GM23248 (cell line): ENCODE measurements at places on chromosomes 11 and 22. TPM values are rescaled to one million over a fixed set of nuclear protein-coding genes. Genes with fewer than 3 reads are reported as not detected.

Gene SLC6A5
- not detected in 2 replicates for total RNA-seq

Gene SYT8
- total RNA-seq, result not detected in 2 replicates

Gene SMIM35
- not detected in 2 replicates for total RNA-seq

Gene KDELR3
- 191 and 197 TPM in 2 replicates for total RNA-seq

Gene PAX6
- total RNA-seq, result not detected in 2 replicates

Gene LMF2
- 95.0 and 124 TPM in 2 replicates for total RNA-seq

Gene TRIM48
- total RNA-seq, result not detected in 2 replicates

Gene HEPHL1
- total RNA-seq, result not detected in 2 replicates

Gene ST14
- total RNA-seq, result not detected in 2 replicates

Gene INS
- not detected in 2 replicates for total RNA-seq

Gene CREB3L1
- total RNA-seq, result 29.6 and 37.7 TPM in 2 replicates

Gene VPREB1
- total RNA-seq, result not detected in 2 replicates

Gene IGSF22
- not detected in 2 replicates for total RNA-seq

DNA sequence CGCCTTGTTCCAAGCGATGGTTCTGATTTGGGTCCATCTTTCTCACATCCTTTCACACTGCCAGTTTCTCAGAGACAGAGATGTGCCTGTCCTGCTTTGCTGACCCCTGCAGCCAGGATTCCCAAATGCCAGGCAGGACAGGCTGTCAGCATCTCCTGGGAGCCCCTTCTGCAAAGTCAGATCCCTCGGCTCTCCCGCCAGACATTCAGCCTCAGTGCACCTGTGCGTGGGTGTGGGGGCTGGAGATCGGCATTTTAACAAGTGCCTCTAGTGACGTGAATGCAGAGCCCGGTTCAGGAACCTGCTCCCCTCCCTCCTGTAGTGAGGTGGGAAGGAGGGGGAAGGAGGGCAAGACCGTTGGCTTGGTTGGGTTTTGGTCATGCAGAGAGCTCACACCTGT is 108.9 kb upstream of the FGF3 start:
- no peak overlapping the region for H3K27ac ChIP-seq
- H3K4me1 ChIP-seq, result no peaks in the 10 kb centered on the region

GRCh38 chr11:73219396-73220285 is 1.6 kb downstream of the P2RY2 start:
- no peak overlapping the region for H3K27ac ChIP-seq
- H3K4me1 ChIP-seq, result no peaks in the 10 kb centered on the region; the same call in 1 of the 2 replicates
- H3K27me3 ChIP-seq, result peaks cover 14% of the 10 kb centered on the region
- no peaks in the 10 kb centered on the region for H3K36me3 ChIP-seq
- H3K4me3 ChIP-seq, result no peak overlapping the region

- H3K27ac ChIP-seq, result peak overlapping the region; percentile 63
- no peaks in the 10 kb centered on the region for H3K36me3 ChIP-seq
- H3K4me3 ChIP-seq, result no peak overlapping the region
- peak; percentile 95 for DNase-seq
Observed at GRCh38 chr22:44286646-44287045, 26.1 kb downstream of the SHISAL1 start.

- H3K36me3 ChIP-seq, result no peaks in the 10 kb centered on the region
- DNase-seq, result peak; percentile 69
- H3K4me3 ChIP-seq, result no peak overlapping the region
- no peak overlapping the region for H3K27ac ChIP-seq
- H3K4me1 ChIP-seq, result no peaks in the 10 kb centered on the region
- peaks cover 44% of the 10 kb centered on the region for H3K27me3 ChIP-seq
Observed at GRCh38 chr11:60970369-60970774, 1.1 kb upstream of the CD6 start.

- no peaks in the 10 kb centered on the region; the same call in 1 of the 2 replicates for H3K27me3 ChIP-seq
- H3K36me3 ChIP-seq, result no peaks in the 10 kb centered on the region
- no peak overlapping the region for H3K27ac ChIP-seq
- peak; percentile 90 for DNase-seq
- H3K4me3 ChIP-seq, result no peak overlapping the region
Observed at GRCh38 chr22:37173709-37174108, 14.3 kb downstream of the C1QTNF6 start.

GRCh38 chr22:29628996-29629902 is 25.8 kb downstream of the NF2 start:
- H3K36me3 ChIP-seq, result no peaks in the 10 kb centered on the region
- no peak overlapping the region for H3K4me3 ChIP-seq
- no peaks in the 10 kb centered on the region for H3K27me3 ChIP-seq
- H3K27ac ChIP-seq, result no peak overlapping the region
- peaks cover 50% of the 10 kb centered on the region for H3K4me1 ChIP-seq

- no peak overlapping the region for H3K27ac ChIP-seq
- no peaks in the 10 kb centered on the region for H3K4me1 ChIP-seq
- no peak overlapping the region for H3K4me3 ChIP-seq
- no peaks in the 10 kb centered on the region for H3K36me3 ChIP-seq
- DNase-seq, result no peak
Observed at GRCh38 chr22:43249789-43250471, 63.0 kb upstream of the TTLL12 start.

GRCh38 chr11:15627560-15627959 is 512.8 kb downstream of the INSC start:
- H3K27ac ChIP-seq, result no peak overlapping the region
- no peaks in the 10 kb centered on the region for H3K4me1 ChIP-seq
- no peak overlapping the region for H3K4me3 ChIP-seq

DNA sequence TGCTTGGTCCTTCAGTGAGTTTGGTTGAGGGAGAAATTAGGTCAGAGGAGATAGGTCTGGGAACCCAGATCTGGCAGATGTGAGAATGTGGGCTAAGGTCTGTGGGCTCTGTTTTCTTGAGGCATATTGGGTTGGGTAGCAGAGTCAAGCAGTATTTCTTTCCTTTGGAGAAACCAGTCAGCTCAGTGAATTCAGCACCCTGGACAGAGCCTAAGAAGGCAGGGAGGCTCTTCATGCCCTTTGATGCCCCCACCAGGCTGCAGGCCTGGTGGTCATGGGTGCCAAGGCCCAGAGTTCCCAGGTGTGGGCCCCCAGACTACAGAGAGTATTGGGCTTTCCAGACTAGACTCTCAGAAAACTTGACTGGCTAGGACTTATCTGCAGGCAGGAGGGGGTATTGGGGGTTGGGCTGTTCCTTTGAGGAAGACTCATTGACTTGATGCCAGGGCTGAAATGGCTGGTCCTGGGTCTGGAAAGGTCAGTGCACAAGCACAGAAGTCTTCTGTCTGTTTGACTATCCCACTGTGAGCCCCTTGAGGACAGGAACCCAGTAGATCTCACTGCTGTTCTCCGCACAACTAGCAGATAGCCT is 45.3 kb upstream of the NECTIN1 start:
- peak; percentile 54 for DNase-seq
- H3K4me3 ChIP-seq, result no peak overlapping the region
- H3K27ac ChIP-seq, result no peak overlapping the region
- no peaks in the 10 kb centered on the region for H3K36me3 ChIP-seq

- peaks cover 19% of the 10 kb centered on the region; the same call in 1 of the 2 replicates for H3K4me1 ChIP-seq
- H3K27me3 ChIP-seq, result no peaks in the 10 kb centered on the region
- no peak overlapping the region for H3K27ac ChIP-seq
Observed at GRCh38 chr11:119341222-119342022, 739 bp upstream of the C1QTNF5 start.

DNA sequence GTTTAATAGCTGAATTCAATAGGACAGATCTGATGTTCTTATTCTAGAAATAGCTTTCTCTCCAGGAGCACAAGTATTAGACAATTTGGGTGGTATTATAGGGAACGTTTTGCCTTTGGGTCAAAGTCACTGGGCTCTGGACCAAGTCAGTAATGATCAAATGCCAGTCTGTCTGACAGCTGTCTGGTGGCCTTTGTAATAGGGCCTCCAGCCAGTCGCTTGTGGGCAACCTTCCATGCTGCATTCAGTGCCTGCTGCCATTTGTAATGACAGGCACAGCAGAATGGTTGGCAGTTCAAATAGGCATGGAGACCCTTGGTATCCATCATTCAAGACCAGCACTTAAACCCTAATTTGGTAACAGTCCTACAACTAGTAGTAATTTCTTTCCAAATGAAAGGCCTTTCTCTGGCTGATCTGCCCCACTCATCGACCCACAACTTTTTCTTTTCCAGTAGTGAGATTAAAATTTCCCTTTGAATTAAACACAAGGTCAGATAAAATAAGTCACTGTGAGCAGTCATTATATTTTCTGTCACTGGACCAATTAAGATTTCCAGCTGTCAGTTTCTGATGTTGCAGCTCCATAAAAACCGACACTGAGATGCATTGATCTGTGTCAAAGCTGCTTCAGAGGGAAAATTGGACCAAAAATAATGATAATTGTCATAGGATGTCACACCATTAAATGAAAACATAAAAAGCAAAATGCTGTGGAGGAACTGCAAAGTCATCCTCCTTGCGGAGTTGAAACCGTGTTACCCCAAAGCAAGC is 1038.1 kb downstream of the LRRC4C start:
- no peaks in the 10 kb centered on the region for H3K4me1 ChIP-seq
- H3K27ac ChIP-seq, result no peak overlapping the region
- H3K27me3 ChIP-seq, result no peaks in the 10 kb centered on the region
- H3K4me3 ChIP-seq, result no peak overlapping the region
- H3K36me3 ChIP-seq, result no peaks in the 10 kb centered on the region

DNA sequence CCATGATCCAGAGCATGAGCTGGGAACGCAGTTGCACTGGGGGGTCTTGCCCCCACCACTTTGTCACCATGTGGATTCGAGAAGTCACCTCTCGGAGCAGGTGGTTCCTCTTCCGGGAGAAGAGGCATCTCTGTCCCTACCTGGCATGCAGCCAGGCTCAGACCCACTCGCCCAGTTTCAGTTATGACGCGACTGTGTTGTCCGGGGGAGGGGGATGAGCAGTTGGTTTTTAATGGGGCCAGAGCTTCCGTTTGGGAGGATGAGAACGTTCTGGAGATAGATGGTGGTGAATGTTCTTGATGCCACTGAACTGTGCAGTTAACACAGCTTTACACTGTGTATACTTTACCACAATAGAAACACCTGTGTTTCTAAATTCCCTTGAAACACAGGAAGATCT is 41.5 kb downstream of the DHCR7 start:
- DNase-seq, result no peak
- no peaks in the 10 kb centered on the region for H3K4me1 ChIP-seq
- no peaks in the 10 kb centered on the region for H3K36me3 ChIP-seq
- peaks cover 7% of the 10 kb centered on the region for H3K27me3 ChIP-seq

- DNase-seq, result peak; percentile 60
- no peaks in the 10 kb centered on the region for H3K36me3 ChIP-seq
- H3K27ac ChIP-seq, result no peak overlapping the region
- no peaks in the 10 kb centered on the region for H3K27me3 ChIP-seq
Observed at GRCh38 chr22:27226666-27227065, 569.3 kb downstream of the MIAT start.

GRCh38 chr11:107567739-107568335 is 2.3 kb upstream of the ALKBH8 start:
- H3K4me1 ChIP-seq, result peaks cover 29% of the 10 kb centered on the region
- no peaks in the 10 kb centered on the region for H3K36me3 ChIP-seq
- no peak for DNase-seq
- no peak overlapping the region for H3K27ac ChIP-seq

DNA sequence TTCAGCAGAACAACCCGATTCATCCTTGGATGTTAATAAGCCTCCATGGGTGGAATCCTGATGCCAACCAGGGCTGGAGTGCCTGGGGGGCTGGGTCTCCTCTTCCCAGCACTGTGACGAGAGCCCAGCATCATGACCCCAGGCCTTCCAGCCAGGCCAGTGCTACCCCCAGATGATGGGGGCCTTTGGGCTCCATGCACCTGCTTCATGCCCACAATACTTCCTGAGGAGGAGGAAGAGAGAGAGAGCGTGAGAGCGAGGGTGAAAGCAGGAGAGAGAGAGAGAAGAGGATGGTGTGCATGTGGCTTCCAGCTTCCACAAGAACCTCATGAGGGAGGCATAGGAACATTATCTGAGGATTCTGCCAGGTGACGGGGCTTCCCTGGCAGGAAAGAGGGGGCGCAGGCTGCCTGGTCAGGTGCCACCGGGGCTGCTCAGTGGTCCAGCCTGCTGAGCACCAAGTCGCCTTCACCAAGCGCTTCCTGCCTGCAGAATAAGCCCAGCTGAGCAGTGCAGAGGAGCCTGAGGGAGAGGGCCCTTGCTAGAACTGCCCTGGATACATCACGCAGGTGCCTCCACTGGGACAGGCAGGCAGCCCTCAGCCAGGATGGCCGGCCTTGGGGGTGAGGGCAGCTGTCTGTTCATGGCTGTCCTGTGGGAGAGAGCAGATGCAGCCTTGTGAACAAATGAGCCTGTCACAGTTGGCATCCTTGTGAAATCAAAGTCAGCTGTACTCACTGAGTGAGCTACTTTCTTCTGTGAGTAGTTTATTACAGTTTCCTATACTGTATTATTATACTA is 243.3 kb upstream of the B3GAT1 start:
- no peak for DNase-seq
- no peaks in the 10 kb centered on the region for H3K4me1 ChIP-seq
- H3K4me3 ChIP-seq, result no peak overlapping the region
- H3K36me3 ChIP-seq, result no peaks in the 10 kb centered on the region
- no peaks in the 10 kb centered on the region for H3K27me3 ChIP-seq
- H3K27ac ChIP-seq, result no peak overlapping the region

GRCh38 chr11:4884361-4884760 is 2.7 kb downstream of the OR51T1 start:
- DNase-seq, result no peak
- no peaks in the 10 kb centered on the region; the same call in 1 of the 2 replicates for H3K27me3 ChIP-seq
- no peaks in the 10 kb centered on the region for H3K4me1 ChIP-seq
- no peaks in the 10 kb centered on the region for H3K36me3 ChIP-seq
- H3K4me3 ChIP-seq, result no peak overlapping the region

- H3K4me3 ChIP-seq, result peak overlapping the region; percentile 43
- H3K4me1 ChIP-seq, result peaks cover 19% of the 10 kb centered on the region
Observed at GRCh38 chr11:19868281-19868821, 155.7 kb downstream of the NAV2 start.

DNA sequence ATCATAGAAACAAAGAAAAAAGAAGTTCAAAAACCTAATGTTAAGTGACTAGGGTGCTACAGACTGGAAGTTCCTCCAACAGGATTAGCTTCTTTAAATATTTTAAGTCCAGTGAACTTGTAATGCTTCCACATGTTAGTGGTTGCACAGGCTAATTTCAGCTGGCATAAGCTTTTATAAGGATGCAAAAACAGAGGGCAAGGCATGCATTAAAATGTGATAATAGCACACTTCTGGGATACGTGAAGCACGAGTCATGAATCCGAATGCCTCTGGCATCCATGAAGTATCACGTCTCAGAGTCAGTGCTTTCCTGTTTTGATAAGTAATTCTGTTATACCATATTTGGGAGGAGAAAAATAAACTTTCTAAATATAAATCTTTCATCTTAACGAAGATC is 106.8 kb downstream of the DCDC1 start:
- H3K4me1 ChIP-seq, result peaks cover 5% of the 10 kb centered on the region; the same call in 1 of the 2 replicates
- DNase-seq, result peak; percentile 51
- H3K4me3 ChIP-seq, result no peak overlapping the region

GRCh38 chr22:50672041-50672440 is 582 bp upstream of the SHANK3 start:
- H3K27ac ChIP-seq, result no peak overlapping the region
- H3K27me3 ChIP-seq, result peaks cover 20% of the 10 kb centered on the region
- H3K36me3 ChIP-seq, result no peaks in the 10 kb centered on the region

GRCh38 chr11:17498475-17498874 is 21.8 kb upstream of the ABCC8 start:
- H3K4me3 ChIP-seq, result no peak overlapping the region
- peak; percentile 38 for DNase-seq
- H3K4me1 ChIP-seq, result no peaks in the 10 kb centered on the region
- no peak overlapping the region for H3K27ac ChIP-seq
- peaks cover 3% of the 10 kb centered on the region; the same call in 1 of the 2 replicates for H3K27me3 ChIP-seq
- H3K36me3 ChIP-seq, result no peaks in the 10 kb centered on the region

- no peak for DNase-seq
- no peaks in the 10 kb centered on the region for H3K27me3 ChIP-seq
- no peak overlapping the region for H3K4me3 ChIP-seq
- peaks cover 29% of the 10 kb centered on the region for H3K4me1 ChIP-seq
- H3K36me3 ChIP-seq, result no peaks in the 10 kb centered on the region
- no peak overlapping the region for H3K27ac ChIP-seq
Observed at GRCh38 chr11:95575517-95575916, 214.1 kb downstream of the FAM76B start.
